ENCODE measurements at places on chromosomes 5 and 9.

DNA sequence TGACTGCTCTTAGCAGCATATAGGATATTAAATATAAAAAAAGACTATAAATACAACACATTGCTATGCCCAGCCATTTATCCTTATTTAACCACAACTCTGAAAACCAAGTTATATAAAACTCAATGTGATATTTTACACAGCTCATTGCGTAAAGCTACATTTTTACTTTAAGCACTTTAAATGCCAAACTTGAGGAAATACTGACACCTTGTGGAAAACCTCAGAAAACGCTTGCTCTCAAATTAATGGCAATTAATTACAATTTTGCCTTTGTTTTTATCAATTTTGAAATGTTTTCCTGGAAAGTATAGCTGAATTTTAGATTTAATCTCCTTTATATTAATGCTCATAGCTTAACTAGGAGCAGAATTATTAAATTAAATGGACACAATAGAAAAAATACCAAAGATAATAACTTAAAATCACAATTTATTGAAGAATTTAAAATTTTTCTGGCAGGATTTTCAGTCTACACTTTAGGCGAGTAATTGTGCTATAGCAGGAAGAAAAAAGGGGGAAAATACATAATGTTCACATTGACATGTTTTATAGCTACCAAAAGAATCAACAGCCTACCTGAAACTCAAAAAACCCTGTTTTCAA, 25.2 kb upstream of the PLAC8L1 start:
- peak; percentile 22 for DNase-seq

- DNase-seq = no peak
These were observed 734.7 kb downstream of the IRX1 start for GRCh38 chr5:4330327-4330726.

GRCh38 chr9:106751681-106752080, 111.3 kb upstream of the ZNF462 start:
- no peak for DNase-seq

DNA sequence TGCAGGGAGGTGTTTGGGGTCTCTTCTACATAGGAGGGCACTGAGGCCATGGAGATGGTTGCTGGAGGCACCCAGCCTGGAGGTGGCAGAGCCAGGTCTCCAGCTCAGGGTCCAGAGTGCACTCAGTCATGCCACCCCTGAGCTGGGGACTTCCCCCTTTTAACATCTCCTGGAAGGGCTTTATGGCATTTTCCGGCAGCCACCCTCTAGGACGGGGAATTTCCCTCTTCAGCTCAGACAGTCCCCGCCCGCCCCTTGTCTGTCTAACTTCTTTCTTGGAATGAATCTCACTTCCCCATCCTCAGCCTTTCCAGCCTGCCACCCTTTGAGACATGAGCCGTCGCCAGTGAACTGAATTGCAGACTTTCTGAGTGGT, 49.9 kb downstream of the COL15A1 start:
- no peak for DNase-seq

All from forelimb muscle (tissue), 1 donor.